D721Med (cell line): ENCODE measurements at places on chromosomes 11 and 22.
A peak's percentile ranks its signal among the peaks of the same experiment; 100 is the strongest.

DNA sequence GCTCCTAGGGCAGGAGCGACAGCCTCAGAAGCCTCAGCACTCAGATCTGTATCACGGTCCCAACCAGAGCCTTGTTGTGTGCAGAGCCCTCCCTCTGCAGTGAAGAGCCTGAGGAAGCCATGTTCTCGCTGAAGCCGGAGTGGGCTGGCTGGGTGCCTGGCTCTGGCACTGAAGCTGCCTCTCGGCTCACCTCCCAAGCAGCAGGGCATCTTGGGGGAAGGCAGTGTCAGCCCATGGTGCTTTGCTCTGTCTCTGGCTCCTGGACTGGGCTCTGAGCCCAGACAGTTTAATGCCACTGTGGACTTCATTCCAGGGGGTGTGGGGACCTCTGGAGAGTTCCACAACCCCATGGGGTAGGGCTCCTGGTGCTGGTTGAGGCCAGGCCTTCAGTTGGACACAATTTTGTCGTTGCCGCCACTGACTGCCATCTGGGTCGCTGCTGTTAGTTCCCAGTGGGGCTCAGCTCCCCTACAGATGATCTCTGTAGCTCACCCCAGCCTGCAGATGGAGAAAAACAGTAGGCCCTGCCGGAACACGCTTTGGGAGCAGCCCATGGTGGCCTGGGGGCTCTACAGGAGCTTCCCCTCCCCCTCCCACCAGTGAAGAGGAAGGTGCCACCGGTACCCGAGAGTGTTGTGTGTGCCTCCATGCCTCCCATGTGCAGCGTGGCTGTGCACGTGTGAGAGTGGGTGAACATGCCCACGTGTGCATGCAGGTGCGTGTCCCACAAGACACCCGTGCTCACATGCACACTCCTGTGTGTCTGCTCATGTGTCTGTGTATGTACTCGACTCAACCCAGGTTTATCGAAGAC is 86.5 kb upstream of the B3GAT1 start:
- DNase-seq = no peak

- no peak for DNase-seq
Measured at GRCh38 chr11:33867996-33868646, 23.8 kb downstream of the LMO2 start.

- no peak for DNase-seq
Measured at GRCh38 chr11:116262370-116262769, 510.4 kb downstream of the BUD13 start.

GRCh38 chr11:44226490-44226889 is 83.4 kb downstream of the ALX4 start:
- DNase-seq = no peak

DNA sequence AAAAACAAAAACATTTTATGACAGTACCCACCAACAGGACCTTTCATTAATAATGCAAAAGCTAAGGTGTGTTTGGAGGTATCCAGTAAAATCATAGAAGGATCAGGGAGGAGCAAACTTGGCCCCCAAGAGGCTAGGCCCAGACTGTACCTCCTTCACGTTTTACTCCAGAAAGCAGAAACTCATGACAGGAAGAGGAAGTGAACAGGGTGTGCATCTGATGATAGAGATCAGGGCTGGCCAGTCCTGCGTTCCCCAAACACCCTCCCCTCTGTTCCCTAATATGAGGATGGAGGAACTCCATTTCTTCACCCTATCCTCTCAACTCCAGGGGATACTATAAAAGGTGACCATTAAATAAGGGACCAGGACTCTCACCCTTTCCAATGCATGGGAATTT is 10.2 kb upstream of the MS4A12 start:
- no peak for DNase-seq

DNA sequence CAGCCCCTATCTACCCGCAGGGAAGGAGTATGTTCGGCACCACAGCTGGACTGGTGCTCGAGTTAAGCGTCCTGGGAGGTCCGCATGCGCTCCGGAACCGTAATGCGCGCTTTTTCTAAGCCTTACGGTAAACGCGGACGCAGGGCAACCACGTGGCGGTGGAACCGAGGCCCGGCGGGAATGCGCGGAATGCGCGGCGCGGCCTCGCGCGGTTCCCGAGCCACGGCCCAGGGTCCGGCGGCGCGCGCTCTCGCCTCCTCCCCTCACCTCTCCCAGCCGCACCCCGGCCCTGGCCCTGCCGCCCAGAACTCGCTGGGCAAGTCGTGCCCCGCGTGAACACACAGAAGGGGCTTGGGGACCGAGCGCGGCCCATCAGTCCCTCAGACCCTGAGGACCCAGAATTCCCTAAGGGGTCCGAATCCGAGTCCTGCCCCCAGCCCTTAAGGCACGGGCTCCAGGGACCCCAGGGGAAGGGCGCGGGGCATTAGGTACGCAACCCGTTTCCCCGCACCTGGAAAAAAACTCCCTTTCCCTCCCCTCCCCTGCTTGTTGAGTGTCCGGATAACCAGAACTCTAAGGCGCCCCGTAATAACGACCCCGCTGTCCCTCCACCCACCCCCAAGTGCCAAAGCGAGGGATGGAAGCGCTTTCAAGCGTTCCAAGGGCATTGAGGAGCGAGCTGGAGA is 4.3 kb upstream of the CCND1 start:
- DNase-seq = no peak

DNA sequence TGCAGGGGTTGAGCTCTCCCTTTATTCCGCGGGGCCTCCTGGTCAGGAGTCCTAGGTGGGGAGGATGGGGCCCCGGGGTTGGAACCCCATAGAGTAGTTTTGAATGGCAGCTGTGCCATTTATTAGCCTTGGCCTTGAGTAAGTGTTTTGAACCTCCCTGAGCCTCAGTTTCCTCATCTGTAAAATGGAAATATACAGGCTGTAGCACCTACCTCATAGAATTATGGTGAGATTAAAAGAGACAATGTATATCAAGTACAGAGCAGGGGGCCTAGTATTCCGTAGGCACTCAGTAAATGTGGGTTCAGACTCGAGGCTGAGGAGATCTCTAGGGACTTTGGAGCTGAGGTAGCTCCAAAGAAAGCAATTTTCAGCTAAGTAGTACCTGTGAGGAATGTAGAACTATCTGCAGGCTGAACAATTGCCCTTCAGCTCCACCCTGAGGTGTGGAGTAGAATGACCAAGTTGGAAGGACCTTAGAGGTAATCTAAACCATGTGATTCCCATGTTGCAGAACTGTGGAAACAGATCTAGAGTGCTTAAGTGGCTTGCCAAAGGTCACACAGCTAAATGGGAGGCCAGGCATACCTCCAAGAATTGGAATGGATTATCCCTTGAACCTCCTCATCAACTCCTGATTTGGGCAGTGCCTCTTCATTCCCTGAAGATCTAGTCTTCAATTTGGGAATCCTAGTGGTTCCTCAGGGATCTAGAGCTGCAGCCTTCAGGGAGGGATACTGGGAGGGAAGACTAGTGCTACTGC is 682 bp downstream of the PGAP2 start:
- DNase-seq = no peak

DNA sequence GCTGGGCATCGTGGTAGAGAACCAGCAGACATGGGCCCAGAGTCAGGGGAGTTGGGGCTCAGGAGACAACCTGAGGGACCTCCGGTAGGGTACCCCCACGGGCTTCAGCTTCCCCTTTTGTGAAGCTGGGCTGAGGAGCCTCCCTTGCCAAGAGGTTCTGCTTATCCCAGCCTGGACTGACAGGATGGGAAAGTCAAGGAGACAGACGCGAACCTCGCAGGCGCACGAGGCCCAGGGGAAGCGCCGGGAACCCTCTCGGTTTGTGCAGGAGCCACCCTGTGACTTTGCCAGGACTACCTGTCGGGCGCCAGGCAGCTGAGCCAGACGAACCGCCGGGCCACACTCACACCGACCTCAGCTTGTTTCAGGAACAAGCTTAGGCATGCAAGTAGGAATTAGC is 566.1 kb downstream of the BRD1 start:
- DNase-seq = no peak

DNA sequence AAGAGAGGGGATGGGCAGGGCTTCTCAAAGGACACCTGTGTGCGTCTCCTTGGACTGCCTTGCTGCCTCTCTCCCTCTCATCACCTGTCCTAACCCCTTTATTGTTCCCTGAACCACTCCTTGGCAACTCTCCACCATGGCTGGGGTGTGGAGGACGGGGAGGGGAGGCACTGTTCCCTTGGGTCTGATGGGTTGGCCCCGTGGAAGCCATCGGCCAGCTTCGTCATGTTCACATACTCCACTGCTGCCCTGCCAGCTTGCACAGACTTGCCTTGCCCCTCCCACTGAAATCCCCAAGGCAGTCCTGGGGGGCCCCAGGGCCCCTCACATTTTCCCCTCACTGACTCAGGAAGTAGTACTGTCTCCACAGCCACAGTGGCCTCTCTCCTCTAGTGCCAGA is 36.1 kb upstream of the LRRC32 start:
- DNase-seq = no peak

GRCh38 chr11:83827520-83827919 is 541.4 kb upstream of the CCDC90B start:
- DNase-seq = no peak

- no peak for DNase-seq
Measured at GRCh38 chr11:30631148-30631547, 45.0 kb upstream of the MPPED2 start.

DNA sequence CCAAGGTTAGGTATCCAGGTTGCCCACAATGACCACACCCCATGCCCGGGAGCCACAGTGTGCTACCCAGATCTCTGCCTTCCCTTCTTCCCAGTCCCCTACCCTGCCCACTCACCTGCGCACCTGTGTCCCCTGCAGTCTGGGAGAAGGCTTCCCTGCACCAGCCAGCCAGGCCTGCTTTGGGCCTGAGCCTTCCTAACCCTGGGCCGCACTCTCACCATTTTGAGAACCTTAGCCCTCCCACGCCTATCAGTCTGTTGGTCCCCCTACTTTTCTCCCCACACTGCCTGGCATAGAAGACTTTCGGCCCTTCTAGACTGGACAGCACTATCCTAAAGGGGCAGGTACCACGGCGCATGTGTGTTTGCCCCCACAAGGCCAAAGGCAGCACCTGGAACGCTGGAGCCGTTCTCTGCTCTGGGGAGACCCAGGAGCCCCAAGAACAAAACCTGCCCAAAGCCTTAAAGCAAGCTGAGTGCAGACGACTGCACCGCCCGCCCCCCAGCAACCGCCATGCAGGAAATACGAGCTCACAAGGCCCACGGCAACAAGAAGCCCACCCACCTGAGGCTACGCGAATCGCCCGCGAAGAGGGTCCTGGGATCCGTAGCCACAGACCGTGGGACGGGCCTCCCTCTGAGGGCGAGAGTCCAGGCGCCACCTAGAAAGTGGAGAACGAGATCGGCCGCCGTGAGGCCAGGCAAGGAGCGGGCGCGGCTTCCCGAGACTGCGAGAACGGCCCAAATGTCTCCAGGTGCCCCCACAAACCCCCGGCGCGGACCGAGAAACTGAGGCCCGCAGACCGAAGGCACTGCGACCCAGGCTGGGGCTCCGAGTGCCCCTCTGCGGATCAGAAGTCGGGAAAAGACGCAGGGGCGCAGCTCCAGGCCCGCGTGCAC is 546 bp downstream of the GNB1L start:
- DNase-seq = no peak

GRCh38 chr11:15195454-15196200 is 80.9 kb downstream of the INSC start:
- DNase-seq = no peak

- no peak for DNase-seq
Measured at GRCh38 chr11:72216638-72217037, at the start of gene FOLR2. TSS of gene FOLR2 (plus strand) at chr11:72216794. CDS start at chr11:72218585, 1,791 bp downstream.

- no peak for DNase-seq
Measured at GRCh38 chr11:9814108-9814507, 150.2 kb downstream of the SWAP70 start.

GRCh38 chr11:112784323-112785073 is 176.7 kb upstream of the NCAM1 start:
- DNase-seq = no peak

GRCh38 chr11:2797121-2797711 is 88.4 kb downstream of the CDKN1C start:
- no peak for DNase-seq

DNA sequence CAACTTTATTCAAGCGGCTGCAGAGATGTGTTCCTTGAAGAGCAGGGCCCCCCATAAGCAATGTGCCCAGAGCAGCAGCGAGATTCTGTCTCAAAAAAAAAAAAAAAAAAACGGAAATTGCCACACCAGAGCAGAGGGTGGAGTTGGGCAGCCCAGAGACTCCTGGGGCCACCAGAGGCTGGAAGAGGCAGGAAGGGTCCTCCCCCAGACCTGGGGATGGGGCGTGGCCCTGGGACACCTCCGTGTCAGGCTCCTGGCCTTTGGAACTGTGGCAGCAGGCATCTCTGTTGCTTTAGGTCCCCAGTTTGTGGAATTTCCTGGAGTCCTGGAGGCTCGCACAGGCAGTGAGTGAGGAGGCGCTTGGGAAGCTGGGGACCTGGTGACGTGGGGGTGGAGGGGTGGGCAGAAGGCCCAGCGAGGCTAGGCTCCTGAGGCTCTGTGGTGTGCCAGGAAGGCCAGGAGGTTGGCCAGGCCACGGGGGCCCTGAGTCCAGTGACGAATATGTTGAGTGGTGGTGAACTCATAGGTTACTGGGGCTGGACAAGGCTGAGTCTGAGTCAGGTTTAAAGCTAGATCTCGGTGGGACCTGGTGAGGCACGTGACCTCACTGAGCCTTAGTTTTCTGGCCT is 735.6 kb downstream of the BRD1 start:
- no peak for DNase-seq

GRCh38 chr11:123251657-123252344 is 56.8 kb upstream of the CLMP start:
- DNase-seq = no peak

DNA sequence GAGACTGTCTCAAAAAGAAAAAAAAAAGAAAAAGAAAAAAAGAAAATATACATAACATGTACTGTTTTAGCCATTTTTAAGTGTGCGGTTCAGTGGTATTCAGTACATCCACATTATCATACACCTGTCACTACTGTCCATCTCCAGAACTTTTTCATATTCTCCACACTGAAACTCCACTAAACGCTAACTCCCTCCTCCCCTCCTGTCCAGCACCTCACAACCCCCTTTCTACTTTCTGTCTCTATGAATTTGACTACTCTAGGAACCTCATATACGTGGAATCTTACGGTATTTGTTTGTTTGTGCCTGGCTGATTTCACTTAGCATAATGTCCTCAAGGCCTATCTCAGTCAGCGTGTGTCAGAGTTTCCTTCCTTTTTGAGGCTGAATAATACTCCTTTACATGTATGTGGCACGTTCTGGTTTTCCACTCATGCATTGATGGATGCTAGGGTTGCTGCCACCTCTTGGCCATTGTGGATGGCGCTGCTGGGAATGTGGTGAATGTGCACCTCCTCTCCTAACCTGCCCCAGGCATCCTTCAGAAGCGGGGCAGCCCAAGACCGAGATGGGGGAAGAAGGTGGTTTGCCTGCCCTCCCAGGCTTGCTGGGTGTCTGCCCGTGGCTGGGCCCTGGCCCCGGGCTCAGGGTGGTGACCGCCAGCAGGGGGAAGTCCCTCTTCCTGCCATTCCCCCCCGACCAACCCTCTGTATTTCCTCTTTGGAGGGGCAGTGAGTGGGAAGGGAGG is 60.5 kb downstream of the BCR start:
- DNase-seq = no peak

- no peak for DNase-seq
Measured at GRCh38 chr11:2974272-2974671, 17.9 kb downstream of the NAP1L4 start.

GRCh38 chr11:12963792-12964536 is 45.2 kb upstream of the RASSF10 start:
- DNase-seq = peak; percentile 68

GRCh38 chr11:107706531-107706930 is 5.3 kb downstream of the SLN start:
- DNase-seq = no peak
